Neural crest cell (in vitro differentiated cells): ENCODE measurements at places on chromosomes 3 and 15.

DNA sequence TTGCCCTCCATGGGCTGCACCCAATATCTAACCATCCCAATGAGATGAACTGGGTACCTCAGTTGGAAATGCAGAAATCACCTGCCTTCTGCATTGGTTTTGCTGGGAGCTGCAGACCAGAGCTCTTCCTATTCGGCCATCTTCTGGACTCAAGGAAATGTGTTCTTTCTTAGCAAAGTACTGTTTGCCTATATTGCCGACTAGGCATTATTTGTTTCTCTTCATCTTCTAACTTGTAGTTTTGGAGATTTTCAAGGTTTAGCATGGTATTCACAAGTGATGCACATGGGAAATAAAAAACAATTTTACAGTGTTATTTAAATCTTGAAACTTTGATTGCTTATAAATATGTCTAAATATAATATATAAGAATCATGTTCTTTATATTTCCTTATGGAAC is 377.8 kb upstream of the POU1F1 start:
- DNase-seq, result no peak

- DNase-seq, result no peak
Measured at GRCh38 chr3:46082849-46083248, 55.6 kb upstream of the XCR1 start.

DNA sequence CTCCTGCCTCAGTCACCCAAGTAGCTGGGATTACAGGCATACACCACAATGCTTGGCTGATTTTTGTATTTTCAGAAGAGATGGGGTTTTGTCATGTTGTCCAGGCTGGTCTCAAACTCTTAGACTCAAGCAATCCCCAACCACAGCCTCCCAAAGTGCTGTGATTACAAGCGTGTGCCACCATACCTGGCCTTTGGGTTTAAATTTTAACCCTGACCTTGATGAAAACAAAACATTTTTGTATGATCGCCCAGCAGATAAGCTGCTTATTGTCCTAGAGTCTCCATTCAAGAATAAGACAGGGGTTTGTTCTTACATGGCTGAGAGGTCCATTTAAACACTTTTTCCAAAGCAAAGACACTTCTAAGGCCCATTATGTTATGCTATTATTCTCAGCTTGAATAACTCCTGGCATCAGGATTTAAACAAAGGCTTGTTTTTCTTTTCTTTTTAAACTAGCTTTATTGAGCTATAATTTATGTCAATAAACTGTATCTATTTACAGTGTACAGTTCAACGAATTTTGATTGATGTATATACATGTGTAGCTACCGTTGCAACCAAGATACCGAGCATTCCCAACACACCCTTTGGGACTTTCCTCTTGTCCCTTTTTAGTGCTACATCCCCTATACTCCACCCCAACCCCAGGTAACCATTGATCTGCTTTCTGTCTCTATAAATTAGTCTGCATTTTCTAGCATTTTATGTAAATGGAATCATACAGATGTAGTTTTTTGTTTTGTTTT is 1.4 kb upstream of the MUC13 start:
- no peak for DNase-seq

- DNase-seq, result no peak
Measured at GRCh38 chr15:69237718-69238117, 61.0 kb upstream of the PAQR5 start.

GRCh38 chr3:18386274-18386890 is 38.8 kb downstream of the SATB1 start:
- no peak for DNase-seq

GRCh38 chr15:56176996-56177395 is 66.7 kb downstream of the RFX7 start:
- DNase-seq, result no peak

GRCh38 chr15:44312108-44312507 is 23.6 kb downstream of the GOLM2 start:
- no peak for DNase-seq

DNA sequence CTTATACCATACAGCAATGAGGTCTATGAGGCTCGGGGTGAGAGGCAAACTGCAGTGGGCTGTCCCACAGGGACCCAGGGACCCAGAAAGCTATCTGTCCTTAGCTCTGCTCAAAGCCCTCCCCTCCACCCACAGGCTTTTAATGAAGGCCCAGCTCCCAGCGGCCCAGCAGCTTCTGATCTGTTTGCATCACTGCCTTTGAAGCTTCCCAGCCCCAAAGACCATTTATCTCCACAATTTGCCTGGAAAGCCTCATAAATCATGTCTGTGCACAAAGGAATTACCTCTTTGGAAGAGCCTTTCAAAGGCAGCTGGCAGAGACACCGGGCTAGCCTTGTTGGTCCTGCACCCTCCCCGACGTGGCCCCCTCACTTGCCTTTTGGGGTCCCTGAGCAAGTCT is 123.9 kb downstream of the RAB11A start:
- DNase-seq, result no peak

- no peak for DNase-seq
Measured at GRCh38 chr3:15420871-15421270, 6.5 kb downstream of the METTL6 start.

DNA sequence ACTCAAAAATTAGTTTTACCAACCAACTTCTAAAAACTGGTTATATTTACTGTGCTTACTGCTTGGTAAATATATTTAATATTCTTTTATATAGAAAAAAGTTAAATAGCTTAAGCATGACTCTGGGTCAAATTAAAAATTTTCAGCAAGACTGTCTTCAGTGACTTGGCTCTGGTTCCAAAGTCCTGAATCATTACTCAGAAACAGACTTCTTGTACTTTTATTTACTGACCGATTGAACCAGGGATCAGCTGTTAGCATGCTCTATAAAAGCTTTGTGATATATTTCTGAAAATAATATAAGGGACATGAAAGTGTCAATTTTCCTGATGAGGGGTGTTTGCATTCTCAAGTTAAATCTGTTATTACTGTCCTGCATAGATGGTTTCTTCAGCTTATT is 164.3 kb downstream of the MCTP2 start:
- no peak for DNase-seq

- no peak for DNase-seq
Measured at GRCh38 chr3:177427540-177427939, 230.3 kb upstream of the TBL1XR1 start.

- DNase-seq, result no peak
Measured at GRCh38 chr3:180409883-180410282, 192.1 kb upstream of the TTC14 start.

DNA sequence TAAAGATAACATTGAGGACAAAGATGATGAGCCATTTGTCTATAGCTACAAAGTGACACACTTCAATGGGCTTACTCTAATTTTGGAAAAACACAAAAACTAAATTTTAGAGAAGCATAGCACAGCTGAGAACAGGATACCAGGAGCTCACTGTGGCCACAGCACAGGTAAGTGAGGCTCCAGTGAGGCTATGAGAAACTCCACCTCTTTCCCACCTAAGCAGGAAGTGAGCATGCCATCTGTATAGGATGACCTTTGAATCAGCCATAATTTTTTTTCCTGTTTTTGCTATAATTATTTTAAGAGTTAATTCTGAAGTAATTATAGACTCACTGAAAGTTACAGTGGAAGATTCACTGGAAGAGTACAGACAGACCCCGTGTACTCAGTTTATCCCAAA is 82.1 kb upstream of the DCLK3 start:
- no peak for DNase-seq

DNA sequence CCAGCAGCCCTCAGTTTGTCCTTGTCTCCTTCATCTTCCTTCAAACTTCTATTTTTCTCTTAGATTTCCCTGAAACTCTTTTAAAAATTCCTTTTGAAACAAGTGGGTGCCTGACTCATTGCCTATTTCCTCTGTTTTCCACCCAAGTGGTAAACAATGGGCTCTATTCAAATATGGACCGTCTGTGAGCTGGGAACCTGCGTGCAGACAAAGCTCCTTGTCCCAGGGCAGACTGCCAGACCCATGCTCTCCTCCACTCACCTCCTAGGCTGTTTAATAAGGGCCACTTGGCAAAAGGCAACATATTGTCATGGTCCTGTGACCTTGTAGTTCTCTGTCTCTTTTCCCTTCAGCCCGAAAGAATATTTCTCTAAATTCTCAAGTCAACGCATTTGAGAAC is 332.7 kb upstream of the THBS1 start:
- no peak for DNase-seq
